Right renal pelvis (tissue), 4 donors: ENCODE measurements at places on chromosomes 6 and 20.

GRCh38 chr6:146719387-146719786 lies 120.6 kb downstream of the ADGB start:
- DNase-seq = no peak

DNA sequence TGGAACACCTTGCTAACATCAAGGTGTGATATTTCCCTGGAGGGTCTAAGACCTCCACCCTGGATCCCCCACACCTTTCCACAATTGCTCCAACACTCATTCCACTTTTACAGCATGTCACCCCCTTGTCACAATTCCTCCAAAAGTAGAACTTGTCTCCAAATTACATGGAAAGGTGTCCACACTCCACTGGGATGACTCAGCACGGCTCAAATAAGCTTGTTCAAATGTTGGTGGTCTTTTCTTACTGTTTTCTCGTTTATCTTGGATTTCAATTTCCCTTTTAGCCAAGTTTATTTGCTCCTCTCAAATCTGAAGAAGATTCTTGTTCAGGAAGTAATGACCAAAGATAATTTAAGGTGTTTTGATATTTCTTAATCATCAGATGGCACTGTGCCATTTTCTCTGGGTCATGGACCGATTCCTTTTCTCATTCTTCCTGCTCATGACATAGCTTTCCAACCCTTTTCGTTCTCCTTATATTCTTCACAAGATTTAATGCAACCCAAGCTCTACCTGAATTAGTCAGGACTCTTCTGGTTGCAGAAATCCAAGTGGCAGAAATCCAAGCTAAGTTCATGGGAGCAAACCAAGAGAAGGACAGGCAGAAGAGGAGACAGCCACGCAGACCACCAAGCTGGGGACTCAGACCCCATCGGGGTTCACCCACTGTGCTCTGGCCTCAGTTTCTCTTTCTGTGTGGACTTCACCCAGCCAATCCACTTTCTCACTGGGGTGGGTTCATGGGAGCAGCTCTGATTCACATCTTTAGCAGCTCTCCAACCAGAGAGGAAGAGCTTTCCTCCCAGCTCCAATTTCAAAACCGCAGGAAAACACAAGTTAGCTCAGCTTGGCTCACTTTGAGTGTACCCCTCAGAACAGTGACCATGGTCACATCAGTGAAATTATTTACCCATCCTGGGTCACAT lies 110.5 kb upstream of the CDYL start:
- DNase-seq = no peak

DNA sequence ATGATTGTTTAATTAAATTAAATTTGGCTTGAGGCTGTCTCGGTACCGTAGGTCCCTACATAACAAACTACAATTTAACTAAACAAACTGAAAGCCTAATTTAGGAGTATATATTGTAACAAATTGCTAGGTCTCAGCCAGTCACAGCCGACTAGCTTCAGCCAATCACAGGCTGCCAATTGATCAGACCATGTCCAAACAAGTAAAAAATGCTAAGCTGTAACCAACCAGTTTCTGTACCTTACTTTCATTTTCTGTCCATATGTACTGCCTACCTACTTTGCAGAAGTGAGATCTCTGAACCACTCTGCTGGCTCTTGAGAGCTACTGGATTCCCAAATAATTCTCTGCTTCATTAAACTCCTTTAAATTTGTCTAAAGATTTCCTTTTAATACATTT lies 648.0 kb upstream of the GJE1 start:
- no peak for DNase-seq

DNA sequence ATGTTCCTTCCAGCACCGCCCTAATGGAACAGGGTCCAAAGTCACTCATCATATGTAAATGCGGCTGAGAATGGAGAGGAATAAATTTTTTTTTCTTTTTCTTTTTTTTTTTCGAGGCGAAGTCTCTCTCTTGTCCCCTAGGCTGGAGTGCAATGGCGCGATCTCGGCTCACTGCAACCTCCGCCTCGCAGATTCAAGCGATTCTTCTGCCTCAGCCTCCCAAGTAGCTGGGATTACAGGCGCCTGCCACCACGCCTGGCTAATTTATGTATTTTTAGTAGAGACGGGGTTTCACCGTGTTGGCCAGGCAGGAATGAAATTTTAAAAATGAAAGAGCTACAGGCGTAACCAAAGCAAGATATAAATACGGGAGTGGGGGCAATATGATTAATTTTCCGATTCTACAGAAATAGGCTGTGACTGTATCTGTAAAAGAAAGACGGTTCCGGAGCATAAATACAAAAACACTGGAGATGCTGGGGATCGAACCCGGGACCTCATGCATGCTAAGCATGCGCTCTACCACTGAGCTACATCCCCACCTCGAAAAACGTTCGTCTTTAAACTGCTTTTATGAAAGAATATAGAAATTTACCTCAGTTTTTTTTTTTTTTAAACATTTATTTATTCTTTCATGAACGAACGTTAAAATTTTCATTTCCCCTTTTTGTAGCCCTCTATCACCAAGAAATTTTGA lies 132.2 kb downstream of the GPX5 start:
- DNase-seq = peak; percentile 64

DNA sequence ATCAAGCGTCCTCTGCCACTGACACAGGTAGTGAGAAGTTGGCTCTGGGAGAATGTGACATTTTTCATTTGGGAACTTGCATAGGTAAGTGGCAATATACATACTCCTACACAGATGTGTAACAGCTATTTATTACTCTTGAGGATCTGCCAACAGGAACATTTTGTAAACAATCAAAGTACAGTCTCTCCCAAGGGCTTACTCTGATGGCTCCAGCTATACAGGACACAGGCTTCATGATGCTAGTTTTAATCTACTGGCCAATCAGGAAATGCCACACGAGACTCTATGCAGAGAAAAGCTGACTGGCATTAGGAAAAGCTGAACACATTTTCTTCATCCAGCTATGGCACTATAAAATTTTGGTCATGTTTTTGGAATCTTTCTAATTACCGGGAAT lies 57.8 kb downstream of the POPDC3 start:
- DNase-seq = no peak

DNA sequence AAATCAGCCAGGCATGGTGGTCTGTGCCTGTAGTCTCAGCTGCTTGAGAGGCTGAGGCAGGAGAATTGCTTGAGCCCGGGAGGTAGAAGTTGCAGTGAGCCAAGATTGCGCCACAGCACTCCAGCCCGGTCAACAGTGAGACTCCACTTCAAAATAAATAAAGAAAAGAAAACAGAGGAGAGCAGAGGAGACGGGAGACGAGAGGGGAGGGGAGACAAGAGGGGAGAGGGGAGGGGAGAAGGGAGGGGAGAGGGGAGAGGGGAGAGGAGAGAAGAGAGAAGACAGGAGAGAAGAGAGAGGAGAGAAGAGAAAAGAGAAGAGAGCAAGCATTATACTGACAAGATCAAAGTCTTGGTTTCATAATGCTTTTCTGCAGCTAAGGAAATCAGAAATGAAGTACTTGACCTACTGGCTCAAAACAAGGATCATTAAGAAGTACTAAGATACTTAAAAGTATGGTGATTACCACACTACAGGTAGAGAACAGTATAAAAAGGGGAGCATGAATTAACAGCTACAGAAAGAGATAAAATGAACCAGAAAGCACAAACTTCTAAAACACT lies 30.5 kb downstream of the FAM8A1 start:
- no peak for DNase-seq

DNA sequence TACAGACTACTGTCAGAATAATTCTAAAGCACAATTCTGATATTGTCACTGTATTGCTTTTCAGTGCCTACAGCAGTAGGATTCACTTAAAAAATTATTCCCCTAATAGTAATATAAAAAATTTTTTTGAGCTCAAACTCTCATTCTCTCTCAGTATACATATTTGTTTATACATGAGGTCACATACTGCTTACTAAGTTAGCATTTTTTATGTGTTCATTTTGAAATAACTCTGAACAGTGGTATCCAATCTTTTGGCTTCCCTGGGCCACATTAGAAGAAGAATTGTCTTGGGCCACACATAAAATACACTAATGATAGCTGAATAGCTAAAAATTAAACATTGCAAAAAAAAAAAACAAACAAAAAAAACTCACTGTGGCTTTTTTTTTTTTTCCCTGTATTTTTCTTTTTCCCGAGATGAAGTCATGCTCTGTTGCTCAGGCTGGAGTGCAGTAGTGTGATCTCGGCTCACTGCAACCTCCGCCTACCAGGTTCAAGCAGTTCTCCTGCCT lies 38.6 kb downstream of the ASXL1 start:
- no peak for DNase-seq

- no peak for DNase-seq
Observed at GRCh38 chr6:134546962-134547645, 229.2 kb upstream of the SGK1 start.

GRCh38 chr6:71454056-71454455 lies 165.4 kb downstream of the OGFRL1 start:
- DNase-seq = no peak

GRCh38 chr6:158593670-158594069 lies 33.8 kb downstream of the TMEM181 start:
- no peak for DNase-seq

GRCh38 chr6:16240589-16241320 lies 2.4 kb downstream of the GMPR start:
- no peak for DNase-seq

- DNase-seq = no peak
Observed at GRCh38 chr20:46261456-46262253, 46.6 kb downstream of the CDH22 start.
